ENCODE measurements at places on chromosomes 3 and 15.
A peak's percentile ranks its signal among the peaks of the same experiment; 100 is the strongest.

- peak; percentile 37 for DNase-seq
These were observed 46.8 kb upstream of the SLC6A1 start for GRCh38 chr3:10945683-10946287.

DNA sequence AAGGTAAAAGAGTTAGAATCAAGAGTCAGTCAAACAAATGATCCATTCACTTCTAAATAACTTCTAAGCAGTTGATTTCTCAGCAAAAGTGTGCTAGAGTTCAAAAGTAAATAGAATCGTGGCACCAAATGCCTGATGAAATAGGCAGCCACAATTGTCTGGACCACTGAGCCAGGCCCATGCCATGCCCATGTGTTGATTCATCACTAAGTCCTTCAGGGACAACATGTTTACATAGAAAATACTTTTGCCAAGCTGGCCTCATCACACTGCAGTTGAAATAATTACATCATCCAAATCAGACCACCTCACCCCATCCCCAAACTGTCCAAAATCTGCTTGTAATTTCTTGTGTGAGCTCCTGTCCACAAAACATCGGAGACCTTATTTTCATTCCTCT, 216.3 kb downstream of the IGSF11 start:
- DNase-seq: peak; percentile 49

GRCh38 chr3:190734490-190734889, 128.0 kb downstream of the GMNC start:
- DNase-seq: no peak

GRCh38 chr3:55014081-55014480, 86.2 kb upstream of the LRTM1 start:
- DNase-seq: peak; percentile 50

DNA sequence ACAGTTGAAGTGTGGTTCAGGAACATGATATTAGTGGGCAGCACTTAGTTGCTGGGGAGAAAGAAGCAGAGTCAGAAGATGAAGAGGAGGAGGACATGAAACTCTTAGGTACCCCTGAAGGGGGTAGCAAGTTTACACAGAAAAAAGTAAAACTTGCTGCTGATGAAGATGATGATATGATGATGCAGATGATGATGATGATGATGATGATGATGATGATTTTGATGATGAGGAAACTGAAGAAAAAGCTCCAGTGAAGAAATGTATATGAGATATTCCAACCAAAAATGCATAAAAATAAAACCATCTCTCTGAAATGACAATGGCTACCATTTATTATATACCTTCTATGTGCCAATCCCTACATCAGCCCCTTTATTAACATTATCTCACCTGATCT, 39.9 kb upstream of the SOX14 start:
- no peak for DNase-seq

- DNase-seq: peak; percentile 86
These were observed 51.7 kb downstream of the PHLDB2 start for GRCh38 chr3:111910806-111911205.

GRCh38 chr3:46947981-46948791, 28.4 kb downstream of the CCDC12 start:
- no peak for DNase-seq
